ENCODE measurements at places on chromosomes 3 and 15.
A peak's percentile ranks its signal among the peaks of the same experiment; 100 is the strongest.

DNA sequence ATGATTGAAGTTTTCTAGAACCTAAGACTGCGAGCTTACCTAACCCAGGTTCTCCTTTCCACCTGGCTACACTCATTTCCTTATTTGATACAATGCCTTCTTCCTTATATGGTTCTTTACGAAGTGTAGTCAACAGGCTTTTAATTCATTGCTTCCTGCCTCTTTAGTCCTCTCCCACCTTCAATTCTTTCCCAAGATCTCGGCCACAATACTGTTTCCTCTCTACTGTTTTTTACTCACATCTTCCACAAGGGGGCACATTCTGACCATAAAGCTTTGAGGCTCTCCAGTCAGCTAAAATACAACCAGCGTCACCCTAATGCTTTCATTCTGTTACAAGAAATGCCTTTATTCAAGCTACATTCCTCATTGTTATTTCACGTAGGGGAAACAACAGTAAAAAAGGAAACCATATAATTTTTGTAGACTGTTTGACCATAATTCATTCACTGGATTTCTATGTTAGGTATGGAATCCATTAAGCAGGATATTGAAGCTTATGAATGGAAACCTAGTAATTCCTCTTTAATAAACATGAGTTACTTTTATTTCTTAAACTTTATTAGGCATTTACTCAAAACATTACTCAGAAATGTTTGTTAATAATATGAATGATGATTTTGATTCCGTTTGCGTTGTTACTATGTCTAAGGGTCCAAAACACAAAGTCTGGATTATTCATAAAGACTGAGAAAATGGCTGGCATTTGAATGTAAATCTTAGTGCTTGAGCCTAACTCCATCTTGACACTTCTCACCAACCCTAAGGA, 29.5 kb upstream of the VEPH1 start:
- DNase-seq, result peak; percentile 73

GRCh38 chr15:56468401-56468800, 3.5 kb upstream of the MNS1 start:
- peak; percentile 52 for DNase-seq

DNA sequence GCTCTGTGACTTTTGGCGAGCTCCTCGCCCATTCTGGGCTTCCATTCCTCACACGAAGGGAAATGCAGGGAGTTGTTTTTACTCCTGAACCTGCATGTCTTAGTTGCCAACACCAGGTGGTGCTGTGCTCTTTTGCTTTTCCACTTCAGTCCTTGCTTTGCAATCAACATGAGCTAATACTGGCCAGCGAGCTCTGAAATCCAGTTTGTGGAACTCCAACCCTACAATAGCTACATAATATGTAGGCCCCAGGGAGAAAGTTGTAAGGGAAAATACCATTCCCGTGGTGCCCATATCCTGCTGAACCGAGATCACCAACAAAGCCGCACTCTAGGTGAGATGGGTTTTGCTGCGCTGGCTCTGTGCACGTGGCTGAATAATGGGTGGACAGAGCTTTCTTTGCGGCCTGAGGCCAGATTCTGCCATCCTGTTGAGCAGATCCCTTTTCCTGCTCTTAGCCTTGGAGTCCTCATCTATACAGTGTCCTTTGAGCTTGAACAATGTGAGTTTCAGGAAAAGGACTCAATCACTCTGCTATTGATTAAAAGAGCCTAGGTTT, 25.0 kb downstream of the LSM3 start:
- peak; percentile 89 for DNase-seq

DNA sequence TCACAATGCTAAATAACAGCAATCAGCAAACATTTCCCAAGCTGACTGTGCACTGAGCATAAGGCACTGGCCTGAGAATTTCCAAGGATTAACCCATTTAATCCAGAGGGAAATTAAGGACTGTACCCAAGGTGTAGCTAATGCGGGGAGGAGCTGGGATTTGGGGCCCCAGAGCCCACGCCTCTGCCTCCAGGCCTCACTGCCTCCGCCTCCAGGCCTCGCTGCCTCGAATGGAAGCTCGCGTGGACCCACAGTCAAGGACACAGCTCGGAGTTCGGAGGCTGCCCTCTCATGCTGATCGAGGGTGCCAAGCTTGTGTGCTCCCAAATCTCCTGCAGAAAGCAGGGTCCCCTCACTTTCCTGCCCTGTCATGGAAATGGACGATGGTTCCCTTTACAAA, 76.5 kb upstream of the SNRPA1 start:
- DNase-seq, result no peak

- no peak for DNase-seq
Measured at GRCh38 chr3:14295801-14296200, 106.6 kb upstream of the SLC6A6 start.

- DNase-seq, result no peak
Measured at GRCh38 chr3:185912512-185912911, 25.3 kb downstream of the TRA2B start.

- no peak for DNase-seq
Measured at GRCh38 chr3:22959593-22959992, 243.5 kb upstream of the UBE2E2 start.

- DNase-seq, result no peak
Measured at GRCh38 chr3:72145506-72146380, 360.8 kb upstream of the PROK2 start.

DNA sequence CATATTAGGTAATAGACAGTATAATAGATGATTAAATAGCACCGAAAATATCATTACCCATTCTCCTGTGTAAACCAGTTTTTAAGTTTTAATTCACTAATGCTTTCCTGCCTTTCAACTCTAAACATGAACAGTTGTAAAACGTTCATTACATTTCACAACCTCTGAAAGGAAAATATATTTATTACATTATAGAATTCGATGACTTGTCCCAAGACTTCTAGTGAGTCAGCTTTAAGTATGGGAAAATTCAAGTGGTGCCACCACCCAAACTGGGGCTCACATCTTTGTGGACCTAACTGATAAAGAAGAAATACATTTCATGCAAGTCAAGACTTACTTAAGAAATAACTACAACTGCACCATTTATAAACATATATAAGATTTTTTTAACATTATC, 2.0 kb downstream of the TRIM59 start:
- no peak for DNase-seq

- DNase-seq, result no peak
Measured at GRCh38 chr15:92503889-92504288, 110.2 kb downstream of the ST8SIA2 start.

DNA sequence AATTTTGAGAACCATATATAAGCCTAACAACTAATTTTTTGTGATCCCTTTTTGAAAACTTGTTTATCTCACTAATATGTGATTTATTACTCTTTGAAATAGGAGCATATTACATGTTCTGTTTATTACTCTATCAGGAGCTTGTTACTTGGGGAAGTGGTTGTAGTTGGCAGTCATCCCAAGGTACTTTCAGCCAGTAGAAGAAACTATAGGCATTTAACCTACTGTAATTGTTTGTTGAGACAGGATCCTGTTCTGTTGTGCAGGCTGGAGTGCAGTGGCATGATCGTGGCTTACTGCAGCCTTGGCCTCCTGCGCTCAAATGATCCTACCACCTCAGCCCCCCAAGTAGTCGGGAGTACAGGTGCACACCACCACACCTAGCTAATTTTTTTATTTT, 195.6 kb downstream of the TCF12 start:
- DNase-seq, result peak; percentile 62

GRCh38 chr3:159829539-159830227, 159.0 kb upstream of the IL12A start:
- DNase-seq, result peak; percentile 89

DNA sequence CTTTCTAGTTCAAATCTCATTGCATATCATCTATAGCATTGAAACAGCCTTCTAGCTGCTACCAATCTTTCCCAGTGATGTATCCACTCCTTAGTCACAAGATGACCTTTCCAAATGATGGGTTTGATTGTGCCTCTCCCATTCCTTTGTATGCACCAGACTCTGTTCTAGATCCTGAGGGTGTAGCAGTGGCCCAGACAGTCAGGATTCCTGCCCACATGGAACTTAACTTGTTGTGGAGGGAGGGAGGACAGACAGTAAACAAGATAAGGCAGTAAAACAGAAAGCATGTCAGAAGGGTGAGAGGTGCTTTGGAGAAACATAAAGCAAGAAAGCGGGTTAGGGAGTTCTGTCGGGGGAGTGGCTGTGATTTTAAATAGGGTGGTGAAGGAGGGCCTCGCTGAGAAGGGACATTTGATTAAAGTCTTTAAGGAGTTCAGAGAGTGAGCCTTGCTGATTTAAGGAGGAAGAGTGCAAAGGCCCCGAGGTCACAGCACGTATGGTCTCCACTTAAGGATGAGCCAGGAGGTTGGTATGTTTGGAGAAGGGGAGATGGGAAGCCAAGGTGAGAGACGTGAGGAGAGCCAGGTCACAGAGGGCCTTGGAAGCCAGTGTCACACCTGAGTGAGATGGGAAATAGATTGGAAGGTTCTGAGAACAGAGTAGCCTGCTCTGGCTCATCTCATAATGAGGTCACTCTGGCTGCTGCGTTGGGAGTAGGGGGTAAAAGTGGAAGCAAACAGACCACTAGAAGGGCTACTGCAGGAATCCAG, 38.3 kb downstream of the FAM43A start:
- no peak for DNase-seq

- DNase-seq, result no peak
Measured at GRCh38 chr3:141060327-141060726, 9.2 kb downstream of the SPSB4 start.

DNA sequence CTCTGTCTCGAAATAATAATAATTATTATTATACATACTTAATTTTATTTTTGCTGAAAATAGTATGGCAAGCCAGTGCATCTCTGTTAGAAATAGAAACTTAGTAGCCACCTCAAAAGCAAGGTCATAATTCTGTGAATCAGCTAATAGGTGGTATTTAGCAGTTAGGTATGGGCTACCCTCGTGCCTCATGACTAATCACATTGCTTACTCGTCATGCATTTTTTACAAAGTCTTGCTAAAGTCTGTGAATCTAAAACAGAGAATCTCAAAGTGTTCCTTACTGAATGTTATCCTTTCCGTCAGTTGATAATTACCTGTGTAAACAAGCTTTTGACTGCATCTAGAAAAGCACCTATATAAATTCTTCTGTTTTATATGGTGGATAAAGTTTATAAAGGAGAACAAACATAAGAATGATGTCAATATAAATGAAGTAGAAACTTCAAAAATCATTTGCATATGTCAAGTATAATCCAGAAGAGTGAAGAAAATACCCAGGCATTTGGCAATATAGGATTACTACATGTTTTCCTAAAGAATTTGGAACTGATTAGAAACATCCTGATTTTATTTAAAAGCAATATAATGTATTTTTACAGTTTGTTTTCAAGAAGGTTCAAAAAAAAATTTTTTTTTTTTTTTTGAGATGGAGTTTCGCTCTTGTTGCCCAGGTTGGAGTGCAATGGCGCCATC, 6.2 kb downstream of the PPARG start:
- DNase-seq, result no peak

GRCh38 chr3:140770977-140771667, 93.3 kb downstream of the TRIM42 start:
- DNase-seq, result peak; percentile 0

DNA sequence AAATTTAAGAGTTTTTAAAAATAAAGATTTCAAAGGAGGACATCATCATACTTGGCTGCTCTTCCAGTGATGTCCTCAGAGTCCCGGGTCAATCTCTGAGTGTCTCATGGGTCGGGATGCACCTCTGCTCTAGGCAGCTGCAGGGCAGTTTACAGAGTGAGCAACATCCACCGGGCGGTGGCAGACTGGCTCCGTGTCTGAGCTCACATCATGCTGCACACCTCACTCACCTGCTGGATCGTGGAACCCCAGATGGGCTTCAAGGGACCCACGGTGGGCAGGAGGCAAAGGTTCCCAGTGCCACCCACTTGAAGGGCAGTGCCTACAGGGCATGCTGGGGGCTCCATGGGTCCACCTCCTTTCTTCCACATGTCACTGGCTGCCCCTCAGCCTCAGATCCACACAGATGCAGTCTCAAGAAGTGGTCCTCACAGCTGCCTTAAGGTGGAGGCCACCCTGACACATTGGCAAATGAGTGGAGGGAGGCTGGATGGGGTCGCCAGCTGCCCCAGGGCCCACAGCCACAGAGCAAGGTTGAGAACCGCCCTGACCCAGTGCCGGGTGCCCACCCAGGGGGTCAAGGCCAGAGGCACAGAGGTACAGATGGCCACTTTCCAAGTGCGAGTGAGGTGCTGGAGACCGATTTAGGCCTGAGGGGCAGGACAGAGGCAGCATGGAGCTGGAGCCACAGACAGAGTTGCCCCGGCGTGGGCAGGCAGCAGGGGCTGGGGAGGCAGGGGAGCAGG, 25.2 kb downstream of the CYFIP1 start:
- DNase-seq, result no peak

GRCh38 chr15:88845616-88846015, 42.4 kb downstream of the ACAN start:
- DNase-seq, result no peak

DNA sequence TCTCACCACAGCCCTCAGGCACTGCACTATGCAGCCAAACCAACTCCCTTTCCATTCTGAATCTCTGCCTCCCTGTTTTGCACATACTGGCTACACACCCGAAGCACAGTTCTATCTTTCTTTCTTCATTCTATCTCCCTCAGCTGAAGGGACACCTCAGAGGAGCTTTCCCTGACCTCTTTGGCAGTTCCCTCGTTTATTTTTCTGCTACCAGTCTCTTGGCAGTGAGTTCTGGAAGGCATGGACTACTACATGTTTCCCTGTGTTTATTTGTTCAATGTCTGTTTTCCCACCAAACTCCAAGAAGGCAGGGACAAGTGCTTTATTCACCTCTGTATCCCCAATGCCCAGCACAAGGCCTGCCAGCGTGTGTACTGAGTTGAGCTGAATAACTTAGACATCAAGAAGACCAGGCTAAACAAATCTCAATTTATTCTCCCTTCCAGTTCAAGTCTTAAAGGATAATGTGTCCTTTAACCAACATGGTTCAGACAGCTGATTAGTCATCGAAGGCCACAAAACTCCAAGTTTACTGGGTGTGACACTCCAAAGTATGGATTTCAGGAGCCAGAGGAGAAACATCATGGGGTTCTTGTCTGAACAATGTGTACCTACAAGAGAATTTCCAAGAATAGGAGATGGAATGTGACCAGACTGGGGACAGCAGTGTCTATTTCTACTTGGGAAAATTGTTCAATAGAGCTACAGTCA, 260.1 kb upstream of the CTNNB1 start:
- DNase-seq, result no peak

- no peak for DNase-seq
Measured at GRCh38 chr3:40800343-40800742, 275.6 kb downstream of the ZNF621 start.

GRCh38 chr3:123521179-123521969, 63.5 kb downstream of the HACD2 start:
- DNase-seq, result peak; percentile 28

DNA sequence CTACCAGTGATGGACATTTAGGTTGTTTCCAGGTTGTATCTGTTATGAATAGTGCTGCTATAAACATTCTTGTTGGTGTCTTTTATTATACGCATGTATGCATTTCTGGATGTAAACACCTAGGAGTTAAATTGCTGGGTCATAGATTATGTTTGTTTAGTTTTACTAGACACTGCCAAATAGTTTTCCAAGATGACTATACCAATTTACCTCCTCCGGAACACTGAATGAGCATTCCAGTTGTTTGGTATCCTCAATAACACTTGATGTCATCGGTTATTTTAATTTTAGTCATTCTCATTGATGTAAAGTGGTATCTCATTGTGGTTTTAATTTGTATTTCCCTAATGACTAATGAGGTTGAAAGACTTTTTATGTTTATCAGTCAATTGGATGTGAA, 36.6 kb upstream of the ARID3B start:
- DNase-seq, result no peak

GRCh38 chr3:25665315-25666280, 891 bp upstream of the TOP2B start:
- peak; percentile 58 for DNase-seq
